ENCODE measurements at places on chromosomes 16 and 17.

GRCh38 chr16:67101311-67102082 is 8.2 kb upstream of the PHAF1 start:
- ATAC-seq: no peak

GRCh38 chr16:47310792-47311211 is 150.1 kb downstream of the ITFG1 start:
- no peak for ATAC-seq

DNA sequence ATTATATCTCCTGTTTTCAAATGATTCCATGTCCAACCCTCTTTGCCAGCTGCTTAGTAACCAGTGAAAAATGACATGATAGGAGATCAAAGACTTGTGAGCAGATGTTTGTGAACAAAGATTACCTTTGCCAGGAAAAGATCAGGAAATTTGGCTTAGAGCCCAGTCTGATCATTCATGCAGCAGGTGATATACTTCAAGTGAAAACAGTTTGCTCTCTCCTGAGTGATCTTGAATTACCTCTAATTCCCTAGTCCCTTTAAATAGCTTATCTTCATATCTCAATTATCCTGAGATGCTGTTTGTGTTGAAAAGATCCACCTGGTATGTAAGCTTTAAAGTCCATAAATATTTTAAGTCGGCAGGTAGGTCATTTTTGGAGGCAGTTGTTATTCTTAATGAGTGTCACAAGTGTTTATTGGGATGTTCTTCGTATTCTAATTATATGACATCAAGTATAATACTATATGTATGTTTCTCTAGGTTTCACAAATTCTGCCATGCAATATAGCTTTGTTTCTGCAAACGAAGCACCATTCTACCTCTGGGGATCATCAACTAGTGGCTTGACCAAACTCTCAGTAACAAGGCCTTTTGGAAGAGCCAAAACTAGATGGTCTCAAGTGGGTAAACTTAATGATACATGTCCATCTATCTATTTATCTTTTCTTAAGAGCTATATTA is 13.2 kb upstream of the VPS35L start:
- ATAC-seq: no peak

- ATAC-seq: no peak
Measured at GRCh38 chr17:77877036-77877435, 81.5 kb upstream of the TNRC6C start.

- no peak for ATAC-seq
Measured at GRCh38 chr16:51937771-51938170, 609.2 kb downstream of the TOX3 start.

- peak; percentile 47 for ATAC-seq
Measured at GRCh38 chr17:65198653-65199382, 61.6 kb downstream of the RGS9 start.

GRCh38 chr16:88512728-88513696 is 57.2 kb upstream of the ZC3H18 start:
- no peak for ATAC-seq

GRCh38 chr17:43768382-43768781 is 9.8 kb upstream of the SOST start:
- peak; percentile 27 for ATAC-seq

DNA sequence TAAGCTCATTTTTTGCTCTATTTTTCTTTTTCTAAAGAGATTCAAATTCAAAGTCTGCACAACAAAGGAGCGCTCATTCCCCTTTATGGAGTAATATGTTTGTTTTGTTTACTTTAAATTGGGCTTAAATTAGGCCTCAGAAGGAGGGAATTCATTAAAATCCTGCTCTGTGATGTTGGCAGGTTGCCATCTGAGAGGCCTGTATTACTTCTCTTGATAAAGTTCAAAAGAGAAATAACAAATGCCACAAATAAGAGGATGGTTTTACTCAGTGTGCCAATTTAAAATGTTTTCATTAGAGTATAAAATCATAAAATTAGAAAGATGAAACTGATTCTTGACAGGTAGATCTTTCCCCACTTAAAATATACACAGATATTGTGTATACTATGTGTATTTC is 54.5 kb upstream of the HLF start:
- no peak for ATAC-seq

DNA sequence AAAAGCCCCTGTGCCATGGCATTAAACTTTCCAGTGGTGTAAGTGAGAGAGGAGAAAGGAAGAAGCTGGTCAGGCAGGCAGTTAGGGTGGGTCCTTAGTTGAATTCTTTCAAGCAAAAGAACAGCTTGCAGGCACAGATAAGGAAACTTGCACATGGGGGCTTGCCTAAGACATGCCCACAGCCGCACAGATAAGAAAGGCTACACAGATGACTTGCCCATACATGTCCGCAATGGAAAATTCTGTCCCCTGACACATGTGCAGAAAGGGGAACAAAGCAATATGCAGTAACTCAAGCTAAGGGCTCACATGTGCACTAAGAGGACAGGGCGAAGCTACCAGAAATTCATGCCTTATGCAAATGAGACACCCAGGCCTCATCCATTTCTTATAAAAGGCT is 69.9 kb downstream of the GSG1L start:
- no peak for ATAC-seq

DNA sequence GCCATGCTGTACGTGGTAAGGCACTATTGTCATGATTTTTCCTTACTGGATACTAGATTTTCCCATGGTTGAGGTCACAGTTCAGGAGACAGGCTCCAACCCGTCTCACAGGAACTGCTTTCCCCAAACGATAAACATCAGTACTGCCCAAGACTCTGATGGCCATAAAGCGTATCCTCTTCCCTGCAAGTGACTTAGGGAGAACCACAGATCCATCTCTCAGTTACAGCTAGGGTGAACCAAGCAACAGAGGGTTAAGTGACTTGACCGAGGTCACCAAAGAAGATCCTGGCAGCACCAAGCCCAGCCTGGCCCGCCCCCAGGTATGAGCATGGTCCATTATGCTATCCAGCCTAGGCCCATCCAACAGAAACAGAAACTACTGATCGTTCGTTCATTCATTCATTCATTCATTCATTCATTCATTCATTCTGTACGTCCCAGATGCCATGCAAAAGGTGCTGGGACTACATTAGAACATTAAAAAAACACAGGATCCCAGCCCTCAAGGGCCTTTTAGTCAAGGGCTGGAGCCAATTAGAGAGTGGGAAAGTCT is 31.0 kb downstream of the MYH11 start:
- no peak for ATAC-seq

DNA sequence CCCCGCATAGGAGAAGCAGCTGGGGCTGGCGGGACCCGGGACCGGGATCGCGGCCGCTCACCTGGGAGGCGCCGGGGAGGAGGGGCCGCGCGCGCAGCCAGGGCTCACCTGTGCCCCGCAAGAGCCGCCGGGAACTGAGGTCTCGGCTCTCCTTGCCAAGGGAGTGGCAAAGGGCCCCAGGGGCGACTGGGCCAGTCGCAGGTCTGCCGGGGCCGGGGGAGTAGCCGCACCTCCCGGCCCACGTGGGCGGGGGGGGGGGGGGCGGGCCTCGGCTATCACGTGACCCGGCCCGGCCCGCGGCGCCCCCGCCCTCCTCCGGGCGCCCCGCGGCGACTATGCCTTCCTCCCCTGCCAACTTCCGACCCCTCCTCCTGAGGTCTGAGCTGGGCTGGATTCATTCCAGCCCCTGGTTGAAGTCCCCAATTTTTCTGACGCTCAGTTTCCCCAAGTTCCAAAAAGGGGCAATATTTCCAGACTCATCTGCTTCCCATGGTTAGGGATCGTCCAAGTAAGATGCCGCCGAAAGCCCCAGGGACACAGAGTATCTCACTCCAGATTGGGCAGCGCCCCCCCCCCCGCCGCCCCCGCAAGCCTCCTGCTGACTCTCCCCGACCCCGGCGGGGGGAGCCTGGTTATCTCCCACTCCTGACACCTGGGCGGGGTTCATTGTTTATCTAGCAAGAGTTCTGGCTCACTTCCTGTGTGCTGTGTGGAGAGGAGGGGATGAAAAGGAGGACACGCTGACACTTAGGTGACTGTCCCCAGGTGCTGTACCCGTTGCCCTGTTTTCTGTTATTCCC is at the start of gene TMC6:
Gene TMC6, minus strand, starts transcription at position 205 of the 800 bp plus-strand sequence. CDS start 1,923 bp downstream, outside the sequence.
- ATAC-seq: peak; percentile 72

DNA sequence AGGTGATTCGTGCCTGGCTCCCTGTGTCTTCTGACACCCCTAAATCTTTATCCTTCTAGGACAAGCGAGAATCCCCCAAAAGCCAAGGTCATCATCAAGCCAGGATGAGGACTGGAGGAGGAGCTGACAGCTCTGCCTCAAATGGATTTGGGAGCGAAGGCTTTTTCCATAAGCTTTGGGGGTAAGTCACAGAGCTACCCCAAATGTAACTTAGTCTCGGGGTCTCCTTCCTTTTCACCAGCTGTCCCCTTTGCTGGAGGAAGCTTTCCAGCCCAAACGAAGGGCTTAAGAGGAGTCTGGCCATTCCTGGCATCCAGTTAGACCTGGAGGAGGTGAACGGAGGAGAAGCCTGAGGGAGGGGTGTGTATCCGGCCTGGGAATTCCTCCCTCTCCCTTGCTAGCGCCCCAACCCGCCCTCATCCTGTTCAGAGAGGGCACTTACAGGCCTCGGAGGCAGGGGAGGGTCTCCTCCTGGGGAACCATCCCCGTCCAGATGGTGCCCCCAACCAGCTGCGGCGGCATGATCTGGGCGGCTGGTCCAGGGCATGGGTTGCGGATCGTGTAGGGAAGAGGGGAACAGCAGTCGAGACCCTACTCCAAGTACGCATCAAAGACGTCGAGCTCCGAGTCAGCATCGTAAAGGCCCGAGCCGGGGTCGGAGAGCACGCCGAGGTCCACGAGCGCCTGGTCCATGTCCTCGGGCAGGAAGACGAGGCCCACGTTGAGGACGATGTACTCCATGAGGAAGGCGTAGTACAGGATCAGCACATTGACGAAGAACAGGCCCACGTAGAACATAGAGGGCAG is 938 bp downstream of the DEXI start:
- ATAC-seq: no peak

DNA sequence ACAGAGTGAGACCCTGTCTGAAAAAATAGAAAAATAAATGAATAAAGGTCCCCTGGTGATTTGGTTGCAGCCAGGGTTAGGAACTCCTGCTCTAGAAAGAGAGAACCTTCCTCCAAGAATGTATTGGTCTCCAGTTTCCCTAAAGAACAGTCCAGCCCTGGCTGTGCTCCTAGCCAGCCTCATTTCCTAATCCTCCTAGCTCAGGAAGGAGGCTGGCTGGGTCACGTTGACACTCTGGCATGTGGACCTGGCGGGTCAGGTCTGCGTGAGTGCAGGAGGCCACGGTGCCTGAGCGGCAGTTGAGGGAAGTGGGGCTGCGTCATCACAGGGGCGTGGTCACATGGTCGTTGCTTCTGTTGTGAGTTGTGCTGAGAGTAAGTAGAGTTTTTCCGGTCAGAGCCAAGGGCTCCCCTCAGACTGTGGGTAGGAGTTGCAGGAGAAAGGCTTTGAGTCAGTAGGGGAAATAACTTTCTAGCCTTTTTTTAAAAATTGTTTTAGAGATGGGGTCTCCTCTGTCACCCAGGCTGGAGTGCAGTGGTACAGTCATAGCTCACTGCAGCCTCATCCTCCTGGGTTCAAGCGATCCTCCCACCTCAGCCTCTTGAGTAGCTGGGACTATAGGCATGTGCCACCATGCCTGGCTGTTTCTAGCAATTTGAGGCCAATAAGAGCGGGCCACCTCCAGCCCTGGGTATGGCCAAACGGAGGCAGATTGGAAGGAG is 194.0 kb upstream of the CIBAR2 start:
- peak; percentile 85 for ATAC-seq

DNA sequence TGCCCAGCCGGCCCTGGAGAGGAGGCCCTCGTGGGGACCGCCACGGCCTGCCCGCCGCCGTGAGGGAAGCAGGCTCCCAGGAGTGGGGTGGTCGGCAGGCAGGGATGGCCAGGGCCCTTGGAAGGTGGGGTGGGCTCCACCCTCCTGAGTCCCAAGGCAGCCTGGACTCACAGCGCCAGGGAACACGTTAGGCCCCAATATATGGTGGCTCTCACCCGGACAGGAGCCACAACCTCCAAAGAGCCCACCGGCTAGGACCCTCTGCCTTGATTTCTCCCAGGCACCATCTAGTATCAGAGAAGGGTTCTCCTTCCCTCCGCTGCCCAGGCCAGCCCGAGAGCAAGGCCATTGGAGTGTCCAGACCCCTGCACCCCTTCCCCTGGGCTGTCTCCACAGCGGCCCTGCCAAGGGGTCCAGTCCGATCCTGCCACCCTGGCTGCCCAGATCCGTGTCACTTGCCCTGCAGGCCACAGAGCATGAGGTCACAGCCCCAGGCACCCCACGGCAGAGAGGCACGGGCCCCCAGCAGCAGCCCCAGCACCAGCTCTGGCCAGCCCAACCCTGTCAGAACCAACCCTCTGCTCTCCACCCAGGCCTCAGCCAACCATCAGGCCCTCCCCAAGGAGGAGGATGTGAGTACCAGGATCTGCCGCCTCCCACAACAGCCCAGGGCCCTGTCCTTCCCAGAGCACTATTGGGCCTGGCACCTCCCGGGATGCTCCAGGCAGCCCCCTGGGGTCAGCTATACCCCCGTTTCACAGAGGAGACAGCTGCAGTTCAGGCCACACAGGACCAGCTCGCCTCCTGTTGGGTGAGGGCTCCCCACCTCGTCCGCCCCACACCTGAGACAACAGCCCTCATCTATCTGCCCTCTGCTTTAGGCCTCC is 1.1 kb upstream of the AXIN1 start:
- peak; percentile 37 for ATAC-seq

DNA sequence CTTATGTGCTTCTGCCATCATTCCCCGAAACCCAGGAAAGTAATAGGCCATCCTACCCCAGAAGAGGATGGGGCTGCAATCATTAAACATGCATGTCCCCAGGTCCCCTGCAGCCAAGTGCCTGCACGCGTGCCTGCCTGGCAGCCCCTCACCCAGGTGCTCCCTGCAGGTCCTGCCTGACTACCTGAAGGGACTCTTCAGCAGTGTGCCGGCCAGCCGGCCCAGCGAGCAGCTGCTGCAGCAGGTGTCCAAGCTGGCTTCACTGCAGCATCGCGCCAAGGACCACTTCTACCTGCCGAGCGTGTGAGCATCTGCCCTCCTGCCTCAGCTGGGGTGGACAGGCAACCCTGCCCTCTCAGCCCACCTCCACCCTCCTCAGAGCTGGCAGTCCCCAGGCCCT is 16.2 kb upstream of the ALKBH5 start:
- ATAC-seq: no peak

GRCh38 chr17:81009136-81009535 is 17.5 kb downstream of the CHMP6 start:
- ATAC-seq: no peak

Data from esophagus mucosa (tissue), 1 donor.